ENCODE measurements at places on chromosomes 1 and 21. TPM values are rescaled to one million over a fixed set of nuclear protein-coding genes. Genes with fewer than 3 reads are reported as not detected.

RNPEP gene
- total RNA-seq: 86.9 TPM

GPBP1L1 gene
- 34.6 TPM for total RNA-seq

RGS13 gene
- not detected for total RNA-seq

TNFRSF1B gene
- total RNA-seq: 0.51 TPM

MARK1 gene
- 0.32 TPM for total RNA-seq

GNG4 gene
- 15.7 TPM for total RNA-seq

OR14K1 gene
- not detected for total RNA-seq

CLCA1 gene
- not detected for total RNA-seq

TTLL7 gene
- 3.2 TPM for total RNA-seq

METTL18 gene
- 4.6 TPM for total RNA-seq

PEA15 gene
- 166 TPM for total RNA-seq

KCTD3 gene
- 41.9 TPM for total RNA-seq

TMEM79 gene
- 7.5 TPM for total RNA-seq

PARK7 gene
- 327 TPM for total RNA-seq

KCNJ15 gene
- not detected for total RNA-seq

PRR9 gene
- not detected for total RNA-seq

OLIG2 gene
- total RNA-seq: not detected

ERICH3 gene
- not detected for total RNA-seq

NR1I3 gene
- not detected for total RNA-seq

GCSAML gene
- total RNA-seq: not detected

Measured in A549 treated with Hydrocortisone at 1 μM for 4 hours (cell line).